ENCODE measurements at places on chromosomes 7 and 10.
A peak's percentile ranks its signal among the peaks of the same experiment; 100 is the strongest.

DNA sequence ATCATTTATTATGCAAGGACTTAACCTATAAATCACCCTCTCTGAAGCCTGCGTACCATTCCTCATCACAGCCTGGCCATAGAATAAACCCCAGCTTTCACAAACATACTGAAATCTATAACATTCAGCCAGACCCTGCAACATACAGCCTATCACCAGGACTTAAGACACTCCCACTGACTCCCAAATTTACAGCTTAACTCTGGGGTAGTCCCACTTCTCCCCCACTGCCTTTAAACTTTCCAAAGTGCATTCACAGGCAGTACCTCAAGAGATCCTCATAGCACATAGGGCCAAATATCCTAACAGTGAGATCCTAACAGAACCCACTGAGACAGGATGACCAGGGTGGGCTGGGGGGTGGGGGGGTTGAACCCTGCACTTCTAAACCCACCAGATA is 3.5 kb downstream of the LDB1 start:
- DNase-seq: no peak

DNA sequence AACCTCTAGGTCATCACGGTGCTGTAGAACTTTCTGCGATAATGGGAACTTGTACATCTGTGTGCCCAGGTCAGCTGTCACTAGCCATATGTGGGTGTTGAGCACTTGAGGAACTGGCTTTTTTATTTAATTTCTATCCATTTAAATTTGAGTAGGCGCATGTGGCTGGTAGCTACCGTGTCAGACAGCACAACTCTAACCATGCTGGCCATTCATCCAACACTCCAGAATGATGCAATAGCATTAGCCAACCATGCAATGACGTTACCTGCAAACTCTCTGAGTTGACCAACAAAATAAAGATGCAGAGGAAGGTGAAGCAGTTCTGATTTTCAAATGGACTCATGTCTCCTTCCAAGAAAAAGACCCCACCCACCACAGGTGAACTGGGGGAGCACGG is 24.4 kb upstream of the CHST15 start:
- DNase-seq: no peak

DNA sequence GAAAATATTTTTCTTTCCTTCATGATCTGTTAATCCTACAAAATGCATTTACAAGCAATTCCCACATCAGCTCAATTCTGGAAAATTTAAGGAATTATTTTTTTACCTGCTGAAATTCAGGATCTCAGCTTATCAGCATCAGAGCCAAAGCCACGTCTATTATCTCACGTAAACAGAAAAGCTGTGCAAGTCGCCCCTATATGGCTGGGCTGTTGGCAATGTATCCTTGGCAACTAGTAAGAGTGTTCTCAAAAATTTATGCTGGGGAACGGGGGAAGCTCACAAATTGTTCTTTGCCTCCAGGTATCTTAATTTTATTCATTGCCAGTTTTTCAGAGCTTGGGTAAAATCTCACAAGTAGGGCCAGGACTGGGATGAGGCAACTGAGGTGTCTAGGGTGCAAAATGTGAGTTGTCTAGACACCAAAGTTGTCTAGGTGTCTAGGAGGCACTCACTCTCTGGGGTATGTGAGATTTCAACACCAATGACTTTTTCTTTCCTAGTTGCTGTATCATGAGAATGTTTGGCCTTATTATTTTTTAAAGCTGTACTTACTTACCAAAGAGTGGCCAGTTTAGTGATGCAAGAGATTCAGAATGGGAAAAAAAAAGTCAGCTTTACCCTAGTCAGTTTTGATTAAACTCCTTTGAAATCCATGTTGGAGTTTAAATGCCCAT is 5.1 kb downstream of the GSTO2 start:
- no peak for DNase-seq

DNA sequence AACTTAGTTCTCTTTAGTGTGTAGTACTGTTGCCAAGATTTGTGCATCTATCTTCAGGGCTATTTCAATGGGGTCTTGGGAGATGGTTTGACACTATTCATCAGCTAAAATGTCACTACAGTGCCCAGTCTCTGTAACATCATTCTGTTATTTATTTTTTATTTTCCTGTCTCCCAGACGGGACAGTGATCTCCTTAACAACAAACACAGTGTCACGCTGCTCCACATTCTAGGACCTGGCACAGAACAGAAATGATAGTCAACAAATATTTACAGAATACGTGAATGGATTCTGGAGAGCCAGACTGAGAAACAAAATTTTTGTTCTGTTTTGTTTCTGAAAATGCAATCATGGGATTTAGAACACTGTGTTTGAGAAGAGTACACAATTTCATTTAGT is 937.7 kb upstream of the LRRN3 start:
- no peak for DNase-seq

GRCh38 chr7:35760143-35760745 is 40.6 kb upstream of the SEPTIN7 start:
- DNase-seq: no peak

GRCh38 chr10:62025901-62026879 is 124.7 kb downstream of the ARID5B start:
- no peak for DNase-seq

DNA sequence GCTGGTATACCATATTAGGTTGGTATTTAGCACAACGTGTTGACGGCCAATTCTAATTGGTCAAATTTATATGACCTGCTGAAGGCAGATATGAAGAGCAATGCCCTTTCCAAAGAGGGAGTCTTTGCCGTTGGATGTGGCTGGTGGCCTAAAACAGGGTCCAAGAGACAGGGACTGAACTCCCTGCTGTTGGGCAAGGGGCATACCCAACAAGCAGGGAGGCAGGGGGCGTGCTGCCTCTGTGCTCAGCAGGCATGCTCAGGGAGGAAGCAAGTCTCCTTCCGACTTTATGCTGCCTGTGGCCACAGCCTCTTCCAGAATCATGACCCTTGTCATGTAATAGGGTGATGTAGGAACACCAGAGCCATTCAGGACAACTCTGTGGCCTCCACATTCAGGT is 167.7 kb upstream of the NPVF start:
- no peak for DNase-seq

DNA sequence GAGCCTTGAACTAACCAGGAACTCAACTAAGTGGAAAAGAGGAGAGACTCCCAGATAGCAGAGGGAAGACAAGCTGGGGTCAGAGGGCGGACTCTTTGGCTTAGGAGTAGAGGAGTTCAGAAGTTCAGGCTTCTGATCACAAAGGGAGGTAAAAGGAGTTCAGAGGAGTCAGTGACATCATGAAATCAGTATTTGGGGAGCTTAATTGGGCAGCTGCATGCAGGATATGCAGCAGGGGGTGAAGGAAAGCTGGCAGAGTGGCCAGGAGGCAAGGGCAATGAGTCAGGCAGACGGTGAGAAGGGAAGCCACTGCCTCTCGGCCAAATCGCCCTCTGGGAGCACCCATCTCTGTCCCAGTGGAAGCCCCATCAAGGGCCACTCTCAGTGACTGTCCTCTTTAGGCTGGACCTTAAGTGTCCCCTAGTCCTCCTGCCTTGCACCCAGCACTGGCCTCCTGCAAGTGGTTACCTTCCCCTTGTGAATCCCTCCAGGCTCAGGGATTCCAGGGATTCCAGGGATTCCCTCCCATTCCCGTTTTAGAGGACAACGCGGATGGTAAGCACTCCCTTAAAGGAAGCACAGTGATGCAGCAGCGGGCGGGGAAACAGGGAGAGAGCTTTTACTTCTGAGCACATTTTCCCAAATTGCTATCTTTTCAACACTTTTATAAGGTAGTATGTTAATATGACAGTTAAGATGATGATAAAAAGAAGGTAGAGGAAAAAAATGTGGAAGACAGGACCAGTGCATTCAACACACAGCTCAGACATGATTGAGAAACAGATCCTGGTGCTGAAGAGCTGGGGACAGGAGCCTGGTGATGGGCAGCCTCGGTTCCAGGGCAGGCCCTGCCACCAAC is 72.6 kb downstream of the KCNMA1 start:
- no peak for DNase-seq

DNA sequence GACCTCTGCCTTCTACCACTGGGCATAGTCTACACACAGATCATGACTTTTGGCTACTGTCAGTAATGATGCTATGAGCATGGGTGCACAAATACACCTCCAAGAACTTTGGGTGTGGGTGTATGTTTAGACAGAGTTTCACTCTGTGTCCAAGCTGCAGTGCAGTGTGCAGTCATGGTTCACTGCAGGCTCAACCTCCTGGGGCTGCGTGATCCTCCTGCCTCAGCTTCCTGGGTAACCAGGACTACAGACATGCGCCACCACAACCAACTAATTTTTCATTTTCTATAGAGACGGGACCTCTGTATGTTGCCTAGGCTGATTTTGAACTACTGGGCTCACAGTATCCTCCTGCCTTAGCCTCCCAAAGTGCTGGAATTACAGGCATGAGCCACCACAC is 194.4 kb downstream of the NSUN6 start:
- no peak for DNase-seq

DNA sequence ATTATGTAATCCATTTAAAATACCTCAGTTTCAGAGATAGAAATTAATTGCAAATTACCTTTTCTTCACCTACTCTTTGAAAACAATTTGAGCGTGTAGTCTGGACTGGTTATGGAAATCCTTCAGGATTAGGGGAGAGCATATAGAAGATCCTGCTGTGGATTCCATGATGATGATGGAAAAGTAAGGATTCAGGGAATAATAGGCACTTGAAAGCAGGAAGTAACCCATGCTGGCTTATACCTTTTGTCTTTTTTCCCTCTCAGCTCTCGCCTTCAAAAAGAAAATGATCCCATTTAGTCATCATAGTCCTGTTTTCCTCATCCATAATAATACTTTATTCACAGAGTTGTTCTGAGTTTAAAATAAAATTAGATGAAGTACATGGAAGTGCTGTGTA is 4.4 kb downstream of the HBP1 start:
- DNase-seq: no peak

GRCh38 chr10:132446661-132447445 is 49.9 kb downstream of the PWWP2B start:
- peak; percentile 34 for DNase-seq

GRCh38 chr10:14556285-14556956 is 218.3 kb downstream of the FAM107B start:
- no peak for DNase-seq

DNA sequence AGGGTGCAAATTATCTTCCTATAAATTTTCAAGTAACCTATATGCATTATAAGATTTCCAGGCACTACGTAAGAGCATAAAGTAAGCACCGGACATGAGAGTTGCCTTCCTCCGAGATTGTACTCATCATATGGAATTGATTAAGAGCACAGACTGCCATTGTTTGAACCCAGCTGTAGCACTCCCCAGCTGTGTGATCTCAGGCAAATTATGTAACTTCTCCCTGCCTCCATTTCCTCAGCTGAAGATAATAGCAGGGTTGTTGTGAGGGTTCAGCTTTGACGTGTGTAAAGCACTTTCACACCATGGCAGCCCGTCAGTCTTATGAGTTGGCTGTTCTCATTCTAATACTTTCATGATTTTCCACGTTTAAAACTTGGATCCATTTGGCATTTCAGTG is 122.6 kb downstream of the ITIH5 start:
- DNase-seq: peak; percentile 2

DNA sequence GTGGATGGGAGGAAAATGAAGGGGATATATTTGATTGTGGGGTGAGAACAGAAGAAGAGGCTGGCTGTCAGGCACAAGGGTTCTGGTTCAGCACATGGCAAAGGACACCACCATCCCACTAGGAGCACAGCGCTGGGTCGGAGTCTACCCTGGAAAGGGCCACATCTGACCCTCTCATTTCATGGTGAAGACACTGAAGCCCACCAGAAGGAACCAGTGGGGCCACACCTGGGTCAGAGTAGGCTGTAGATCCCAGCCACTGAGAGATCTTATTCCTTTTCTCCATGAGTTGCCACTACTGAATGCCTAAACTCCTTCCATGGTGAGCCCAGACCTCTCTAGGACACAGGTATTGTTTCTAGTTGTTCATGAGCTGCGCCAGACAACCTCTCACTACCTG is 25.8 kb downstream of the SFTPD start:
- no peak for DNase-seq

DNA sequence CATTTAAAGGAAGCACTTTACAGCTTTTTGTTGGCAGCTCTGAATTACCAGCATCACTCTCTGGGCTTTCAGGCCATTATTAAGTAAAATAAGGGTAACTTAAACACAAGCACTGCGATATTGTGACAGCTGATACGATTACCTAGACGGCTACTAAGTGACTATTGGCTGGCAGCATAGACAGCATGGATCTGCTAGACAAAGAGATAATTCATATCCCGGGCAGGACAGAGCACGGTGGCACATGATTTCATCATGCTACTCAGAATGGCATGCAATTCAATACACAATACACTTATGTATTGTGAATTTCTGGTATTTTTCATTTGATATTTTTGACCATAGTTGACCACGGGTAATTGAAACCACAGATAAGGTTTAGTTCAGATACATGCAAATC is 522.0 kb upstream of the LRRN3 start:
- DNase-seq: no peak

GRCh38 chr7:16774294-16774693 is 20.7 kb downstream of the TSPAN13 start:
- DNase-seq: no peak

DNA sequence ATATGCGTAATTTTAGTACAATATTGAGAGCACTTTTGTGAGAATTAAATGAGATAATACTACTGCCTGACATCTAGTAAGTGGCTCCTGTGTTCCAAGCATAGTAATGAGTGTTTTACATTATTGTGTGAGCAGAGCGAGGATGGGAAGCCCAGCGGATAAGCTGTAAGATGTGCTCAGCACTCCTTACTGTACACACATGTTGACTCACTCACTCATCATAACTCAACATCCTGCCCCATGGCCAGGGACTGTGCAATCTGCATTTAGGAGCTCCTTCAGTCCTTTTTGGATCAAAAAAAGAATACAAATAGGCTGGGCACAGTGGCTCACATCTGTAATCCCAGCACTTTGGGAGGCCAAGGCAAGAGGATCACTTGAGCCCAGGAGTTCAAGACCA is 72.9 kb upstream of the NEBL start:
- DNase-seq: no peak

- DNase-seq: no peak
Observed at GRCh38 chr10:89296220-89296648, 5.6 kb upstream of the IFIT2 start.

DNA sequence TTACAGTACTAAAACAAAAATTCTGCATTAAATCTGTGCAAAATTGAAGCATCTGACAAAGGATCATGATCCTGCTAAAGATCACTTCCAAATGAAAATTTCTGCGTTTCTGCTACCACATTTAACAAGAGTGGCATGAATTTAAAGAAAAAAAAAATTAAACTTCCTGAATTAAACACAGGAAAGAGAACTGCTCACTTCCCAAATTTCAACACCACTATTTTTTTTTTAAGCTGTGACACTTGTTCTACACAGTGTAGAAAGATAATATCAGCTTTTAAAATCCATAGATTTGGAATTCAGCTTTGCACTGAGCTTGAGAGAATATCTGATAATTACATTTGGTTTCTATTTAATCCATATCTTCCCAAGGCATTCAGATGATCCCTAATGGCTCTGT is 73.6 kb downstream of the EPC1 start:
- DNase-seq: no peak

DNA sequence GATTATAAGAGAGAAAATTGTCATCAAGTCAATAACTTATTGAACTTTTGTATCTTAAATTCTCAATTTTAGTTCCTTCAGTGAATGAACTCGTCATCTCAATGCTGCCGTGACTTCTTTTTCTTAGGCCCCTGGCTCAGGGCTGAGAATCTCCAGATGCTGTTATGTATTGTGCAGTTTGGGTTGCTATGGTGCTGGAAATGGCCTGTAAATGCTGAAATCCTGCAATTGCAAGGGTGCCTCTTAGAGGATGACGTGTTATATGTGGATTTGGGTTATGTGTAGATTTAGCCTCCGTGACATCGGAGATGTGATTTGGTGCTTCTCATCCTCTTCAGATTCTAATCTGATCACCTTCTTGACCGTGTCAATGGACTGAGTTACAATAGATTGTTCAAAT is 55.7 kb upstream of the ZRANB1 start:
- no peak for DNase-seq

- DNase-seq: no peak
Observed at GRCh38 chr7:38700116-38700515, 68.9 kb upstream of the AMPH start.
